Activated naive CD8-positive, alpha-beta T cell treated with anti-CD3 and anti-CD28 coated beads, Interleukin-2, amount 10 ng/mL, durations not matched to agents 7 days and 5 days (primary cell): ENCODE measurements at places on chromosomes 7 and 10. TPM values are rescaled to one million over a fixed set of nuclear protein-coding genes. Genes with fewer than 3 reads are reported as not detected.

DNA sequence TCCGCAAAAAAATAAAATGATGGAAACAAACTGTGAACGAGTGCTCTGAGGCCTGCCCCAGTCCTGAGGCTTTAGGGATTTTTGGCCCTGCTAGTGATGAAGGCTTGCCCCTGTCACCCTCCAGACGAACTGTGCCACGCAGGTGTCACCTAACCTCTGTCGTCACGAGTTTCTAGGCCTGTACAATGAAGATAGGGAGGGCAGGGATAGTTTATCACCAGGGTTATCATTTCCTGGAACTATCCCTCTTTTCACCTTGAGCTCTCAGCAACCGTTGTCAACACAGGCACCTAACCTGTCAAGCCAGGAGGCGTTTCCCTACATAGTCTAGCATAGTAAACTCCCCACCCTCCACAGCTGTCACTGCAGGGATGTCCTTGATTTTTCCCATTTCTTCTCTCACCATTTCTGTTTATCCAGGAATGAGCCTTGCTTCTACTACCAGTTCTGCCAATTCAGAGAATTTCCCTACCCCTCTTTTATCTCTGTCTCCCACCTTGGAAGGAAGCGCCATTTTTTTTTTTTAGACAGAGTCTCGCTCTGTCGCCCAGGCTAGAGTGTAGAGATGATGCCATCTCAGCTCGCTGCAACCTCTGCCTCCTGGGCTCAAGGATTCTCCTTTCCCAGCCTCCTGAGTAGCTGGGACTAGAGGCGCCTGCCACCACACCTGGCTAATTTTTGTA, 2.2 kb upstream of the ACHE start:
- no peak for DNase-seq

DNA sequence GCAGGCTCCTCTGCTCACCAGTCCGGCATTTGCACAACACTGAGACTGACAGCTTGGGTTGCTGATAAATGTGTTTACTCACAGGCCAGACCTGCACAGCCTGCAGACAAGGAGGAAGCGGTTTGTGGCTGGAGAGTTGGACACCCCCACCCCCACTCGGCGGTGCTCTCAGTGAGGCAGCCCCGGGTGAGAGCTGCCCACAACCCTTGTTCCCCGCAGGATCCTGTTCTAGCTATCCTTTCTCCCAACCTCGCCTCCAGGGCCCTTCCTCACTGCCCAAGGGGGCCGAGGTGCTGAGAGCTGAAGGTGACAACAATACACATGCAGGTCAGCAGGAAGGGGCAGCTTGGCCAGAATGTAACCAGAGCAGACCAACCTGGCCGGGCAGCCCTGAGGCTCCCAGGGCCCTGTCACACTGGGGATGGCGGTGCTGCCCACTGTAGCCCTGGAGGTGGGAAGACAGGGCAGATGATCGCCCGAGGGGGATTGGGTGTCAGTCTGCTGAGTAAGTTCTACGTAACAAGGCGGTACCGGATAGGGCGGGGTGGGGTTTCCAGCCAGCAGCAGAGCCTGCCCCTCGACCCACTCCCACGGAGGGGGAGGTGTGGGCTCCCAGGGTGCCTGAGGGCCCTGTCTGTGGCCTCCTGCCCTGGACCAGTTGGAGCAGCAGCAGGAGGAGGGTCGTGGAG, 2.1 kb upstream of the ADAM8 start:
- DNase-seq, result peak; percentile 67

Gene UBE3C
- total RNA-seq, result 51.7 TPM

- DNase-seq, result no peak
Measured at GRCh38 chr7:3019801-3020200, 23.9 kb downstream of the CARD11 start.

- DNase-seq, result no peak
Measured at GRCh38 chr10:25758041-25758457, 176.0 kb upstream of the MYO3A start.

Gene ETV1
- total RNA-seq, result 0.44 TPM

Gene TMEM139
- 1.1 TPM for total RNA-seq

GRCh38 chr7:50952544-50952943, 169.8 kb upstream of the GRB10 start:
- DNase-seq, result no peak

Gene POLR2J2
- total RNA-seq, result 20.8 TPM

Gene SLC13A1
- total RNA-seq, result not detected
